Motor neuron (in vitro differentiated cells): ENCODE measurements at places on chromosomes 1 and 21. TPM values are rescaled to one million over a fixed set of nuclear protein-coding genes. Genes with fewer than 3 reads are reported as not detected.

- ATAC-seq = no peak
Observed at GRCh38 chr21:43956670-43957035, 55.5 kb upstream of the TRAPPC10 start.

- no peak for ATAC-seq
Observed at GRCh38 chr21:45401916-45402900, 2.8 kb upstream of the COL18A1 start.

DNA sequence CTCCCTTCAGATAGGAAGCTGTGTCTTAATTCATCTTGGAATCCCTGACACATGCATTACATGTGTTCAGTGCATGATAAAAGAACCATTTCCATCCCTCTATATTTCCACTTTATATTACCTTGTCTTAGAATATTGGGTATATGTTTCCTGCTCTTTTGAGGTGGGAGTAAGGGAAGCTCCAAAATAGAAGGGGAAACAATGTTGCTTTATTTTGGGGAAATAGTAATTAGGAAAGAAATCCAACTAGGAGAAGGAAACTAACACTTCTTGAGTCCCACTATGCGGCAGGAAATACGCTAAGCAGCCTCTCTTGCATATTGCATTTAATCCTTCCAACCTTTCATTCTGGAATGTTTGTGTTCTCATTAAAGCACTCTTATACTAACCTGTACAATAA, 89.4 kb upstream of the VAV3 start:
- no peak for ATAC-seq

DNA sequence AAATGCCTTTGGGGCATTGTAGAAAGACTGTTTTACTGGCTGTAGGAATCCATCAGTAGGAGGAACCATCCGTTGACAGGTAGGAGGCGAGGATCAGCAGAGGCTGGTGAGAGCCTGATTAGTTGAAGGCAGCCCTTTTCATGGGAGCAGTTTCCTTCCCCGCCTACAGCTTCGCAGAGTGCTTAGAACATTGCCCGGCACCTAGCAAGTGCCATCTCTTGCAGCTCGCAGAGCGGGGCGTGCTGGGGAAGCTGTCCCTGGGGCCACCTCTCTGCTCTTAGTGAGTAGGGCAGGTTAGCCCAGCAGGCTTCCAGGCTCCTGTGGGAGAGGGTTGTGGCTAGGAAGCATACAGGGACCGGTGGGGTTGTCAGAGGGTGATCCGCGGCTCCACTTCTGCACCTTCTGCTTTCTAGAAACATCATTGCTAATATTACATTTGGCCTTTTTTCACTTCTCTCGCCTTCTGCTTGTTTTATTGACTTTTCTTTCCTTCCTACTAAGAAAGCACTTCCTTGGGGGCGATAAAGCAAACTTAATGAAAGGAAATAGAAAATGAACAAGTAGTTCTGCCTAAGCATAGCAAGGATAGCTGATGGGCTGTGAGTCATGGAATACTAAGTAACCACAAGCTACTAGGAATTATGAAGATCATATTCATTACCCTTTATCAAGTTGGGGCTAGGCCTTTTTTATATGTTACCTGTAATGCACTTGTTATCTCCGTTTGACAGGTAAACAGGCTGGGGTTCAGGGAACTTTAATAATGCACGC, 176.7 kb downstream of the GALNT2 start:
- ATAC-seq = no peak

DNA sequence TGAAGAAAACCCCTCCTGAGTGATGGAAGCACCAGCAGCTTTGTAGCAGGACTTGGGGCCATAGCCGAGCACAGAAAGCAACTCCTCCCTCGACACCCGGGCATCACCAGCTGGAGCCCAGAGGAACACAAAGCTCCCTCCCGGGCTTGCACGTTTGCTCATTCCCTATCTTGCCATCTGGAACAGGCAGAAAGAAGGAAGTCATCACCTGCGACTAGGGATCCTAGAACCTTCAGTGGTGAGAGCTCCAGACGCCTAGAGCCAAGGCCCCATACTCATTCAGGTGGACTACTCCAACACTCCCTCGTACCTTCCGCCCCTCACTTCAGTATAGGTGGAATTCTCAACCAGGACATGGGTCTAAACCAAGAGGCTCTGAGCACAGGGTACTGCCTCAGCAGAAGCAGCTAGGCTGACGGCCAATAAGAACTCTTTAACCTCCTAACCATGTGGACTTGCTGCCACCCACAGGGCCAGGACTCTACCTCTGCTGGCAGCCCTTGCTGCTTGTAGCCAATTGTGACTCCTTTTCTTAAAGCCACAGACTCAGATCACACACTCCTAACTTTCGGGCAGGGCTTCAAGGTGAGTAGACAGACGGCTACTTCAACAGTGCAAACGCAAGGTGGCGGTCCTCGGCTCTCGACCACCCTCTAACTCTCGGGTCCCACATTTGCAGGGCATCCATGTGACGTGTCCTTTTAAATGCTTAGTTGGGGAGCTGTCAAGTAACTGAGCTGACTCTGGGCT, 65.4 kb downstream of the NPHP4 start:
- no peak for ATAC-seq

DNA sequence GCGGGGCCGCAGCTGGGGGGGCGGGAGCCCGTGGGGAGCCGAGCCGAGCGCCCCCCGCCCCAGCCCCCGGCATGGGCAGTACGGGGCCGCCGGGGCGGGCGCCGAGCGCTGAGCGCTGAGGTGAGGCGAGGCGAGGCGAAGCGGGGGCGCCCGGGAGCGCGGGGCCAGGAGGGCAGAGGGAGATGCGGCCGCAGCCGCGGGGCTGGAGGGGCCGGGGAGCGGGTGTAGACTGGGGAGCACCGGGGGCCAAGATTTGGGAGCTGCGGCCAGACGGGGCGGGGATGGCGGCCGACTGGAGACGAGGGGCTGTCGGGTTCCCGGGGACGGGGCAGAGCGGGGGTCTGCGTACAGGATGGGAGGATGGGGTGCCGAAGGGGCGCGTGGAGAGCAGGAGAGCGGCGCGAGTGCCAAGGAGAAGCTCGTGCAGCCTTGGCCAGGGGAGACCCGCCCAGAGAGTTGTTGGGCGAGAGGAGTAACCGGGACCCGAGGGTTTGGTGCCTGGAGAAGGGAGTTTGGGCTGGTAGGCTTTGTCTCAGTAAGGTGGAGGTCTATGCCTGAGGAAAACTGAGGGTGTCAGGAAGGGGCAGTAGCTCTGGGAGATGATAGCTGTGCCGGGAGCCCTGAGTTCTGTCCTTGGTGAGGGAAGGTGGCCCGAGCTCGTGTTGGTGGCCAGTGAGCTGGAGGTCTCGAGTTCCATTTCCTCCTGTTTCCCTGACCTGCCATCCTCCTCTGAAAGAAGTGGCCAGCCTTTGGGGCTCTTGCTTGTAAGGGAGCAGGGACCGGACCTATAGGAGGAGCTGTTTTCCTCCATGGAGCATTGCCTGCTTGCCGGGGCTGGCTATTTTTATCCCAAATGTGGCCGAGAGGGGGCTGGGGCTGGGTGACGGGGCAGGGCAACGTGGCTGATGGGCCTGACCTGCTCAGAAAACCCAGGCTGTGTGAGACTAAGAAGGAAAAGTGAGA, 539 bp downstream of the ATP8B2 start:
- ATAC-seq = peak; percentile 49

DNA sequence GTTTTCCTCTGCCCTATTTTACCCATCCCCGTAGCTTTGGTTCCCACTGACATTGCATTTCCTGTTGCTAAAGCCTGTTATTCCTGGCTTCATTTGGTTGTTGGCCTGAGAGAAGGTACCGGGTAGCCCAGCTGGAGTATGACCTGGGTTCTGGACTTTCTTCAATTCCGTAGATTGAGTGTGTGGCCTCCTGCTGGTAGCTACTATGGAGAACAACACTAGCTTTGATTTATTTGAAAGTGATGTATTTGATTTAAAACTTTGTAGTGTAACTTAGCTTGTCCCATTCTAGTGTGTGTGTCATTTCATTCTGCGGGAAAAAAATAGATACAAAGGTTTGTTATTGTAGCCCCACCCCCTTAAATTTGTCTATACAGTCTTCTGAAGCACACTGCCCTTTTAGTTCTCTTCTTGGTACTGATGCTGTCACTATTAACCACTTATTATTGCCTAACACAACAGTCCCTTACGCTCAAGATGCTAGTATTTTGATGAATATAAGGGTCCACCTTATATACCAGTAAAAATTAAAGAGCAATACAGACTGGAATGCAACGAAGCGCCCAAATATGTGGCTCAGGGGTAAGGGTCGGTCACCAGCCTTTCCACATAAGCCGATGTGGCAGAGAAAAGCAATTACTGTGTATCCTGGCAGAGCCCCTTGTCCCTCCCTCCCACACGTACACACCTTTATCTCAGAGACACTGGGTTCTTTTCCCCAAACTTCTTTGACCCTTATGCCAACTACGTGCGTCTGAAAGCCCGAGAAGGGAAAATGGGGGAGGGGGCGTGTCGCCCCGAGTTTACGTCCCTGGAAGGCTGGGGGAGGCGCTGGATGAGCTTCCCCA, 643 bp upstream of the MOV10 start:
- peak; percentile 10 for ATAC-seq

- ATAC-seq = no peak
Observed at GRCh38 chr1:109762821-109763645, 690 bp downstream of the EPS8L3 start.

- no peak for ATAC-seq
Observed at GRCh38 chr1:57404884-57405283, 19.0 kb downstream of the DAB1 start.

DNA sequence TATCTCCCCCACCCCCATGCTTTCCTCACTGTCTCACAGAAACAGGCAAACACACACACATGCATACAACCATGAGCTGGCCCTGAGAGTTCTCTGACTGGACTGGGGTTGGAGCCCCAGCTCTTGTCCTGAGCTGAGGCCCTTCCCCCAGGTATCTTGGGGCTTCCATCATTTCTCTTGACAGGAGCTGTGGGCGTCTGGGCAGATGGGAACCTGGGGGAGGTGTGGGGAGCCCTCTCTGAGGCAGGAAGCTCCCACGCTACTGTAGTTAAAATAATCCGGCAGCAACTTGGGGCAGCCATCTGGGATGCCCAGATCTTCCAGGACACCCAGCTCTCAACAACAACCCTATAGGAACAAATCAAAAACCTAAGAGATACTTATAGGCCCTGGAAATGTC, 2.7 kb upstream of the KIF21B start:
- ATAC-seq = no peak

DNA sequence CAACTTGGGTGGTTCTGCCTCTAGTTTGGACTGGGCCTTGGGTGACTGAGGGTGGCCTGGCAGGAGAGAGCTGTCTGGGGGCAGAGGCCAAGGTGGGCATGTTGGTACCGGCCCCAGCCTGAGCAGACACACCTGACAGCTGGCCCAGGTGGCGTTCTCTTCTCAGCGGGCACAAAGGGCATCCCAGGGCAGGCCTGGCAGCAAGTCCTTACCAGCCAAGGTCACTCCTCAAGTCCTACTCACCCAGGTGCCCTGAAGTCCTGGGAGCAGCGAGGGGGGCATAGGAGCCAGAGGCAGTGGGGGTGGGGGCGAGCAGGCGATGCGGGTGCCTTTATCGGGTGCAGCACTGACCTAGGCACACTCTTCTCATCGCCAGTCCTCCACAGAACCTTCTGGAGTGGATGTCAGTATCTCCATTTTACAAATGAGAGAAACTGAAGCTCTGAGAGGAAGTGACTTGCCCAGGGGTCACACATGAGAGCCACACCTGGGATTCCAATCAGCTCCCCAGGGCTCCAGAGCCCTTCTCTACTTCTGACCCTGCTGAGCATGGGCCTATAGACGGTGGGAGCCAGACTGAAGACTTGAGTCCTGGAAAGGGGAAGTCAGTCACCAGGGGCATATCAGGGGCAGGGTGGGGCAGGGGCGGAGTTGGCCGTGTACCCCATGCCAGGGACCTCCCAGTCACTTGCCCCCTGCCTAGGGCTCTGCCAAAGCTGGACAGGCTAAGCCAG, 587 bp upstream of the SLC25A34 start:
- no peak for ATAC-seq

DNA sequence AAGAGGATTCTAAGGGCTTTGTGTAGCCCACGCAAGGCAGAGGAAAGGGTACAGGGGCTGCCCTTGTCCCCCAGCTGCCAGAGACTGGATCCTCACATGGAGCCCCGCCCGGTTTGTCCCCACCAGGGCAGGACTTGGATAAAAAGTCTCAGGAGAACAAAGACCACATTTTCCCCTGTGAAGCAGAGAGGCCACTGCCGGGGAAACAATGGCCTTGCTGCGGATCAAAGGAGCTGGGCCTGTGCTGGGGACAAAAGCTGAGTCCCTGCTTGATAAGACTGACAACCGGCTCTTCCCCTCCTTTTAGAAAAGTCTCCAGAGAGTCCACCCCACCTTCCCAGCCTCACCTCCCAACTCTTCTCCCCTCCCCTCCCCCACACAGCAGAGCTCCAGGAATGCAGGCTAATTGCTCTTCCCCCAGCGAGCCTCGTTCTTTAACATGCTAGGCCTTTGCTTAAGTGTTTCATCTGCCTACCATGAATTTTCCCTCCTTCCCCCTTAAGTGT, 142.4 kb downstream of the PLPP3 start:
- ATAC-seq = peak; percentile 77

DNA sequence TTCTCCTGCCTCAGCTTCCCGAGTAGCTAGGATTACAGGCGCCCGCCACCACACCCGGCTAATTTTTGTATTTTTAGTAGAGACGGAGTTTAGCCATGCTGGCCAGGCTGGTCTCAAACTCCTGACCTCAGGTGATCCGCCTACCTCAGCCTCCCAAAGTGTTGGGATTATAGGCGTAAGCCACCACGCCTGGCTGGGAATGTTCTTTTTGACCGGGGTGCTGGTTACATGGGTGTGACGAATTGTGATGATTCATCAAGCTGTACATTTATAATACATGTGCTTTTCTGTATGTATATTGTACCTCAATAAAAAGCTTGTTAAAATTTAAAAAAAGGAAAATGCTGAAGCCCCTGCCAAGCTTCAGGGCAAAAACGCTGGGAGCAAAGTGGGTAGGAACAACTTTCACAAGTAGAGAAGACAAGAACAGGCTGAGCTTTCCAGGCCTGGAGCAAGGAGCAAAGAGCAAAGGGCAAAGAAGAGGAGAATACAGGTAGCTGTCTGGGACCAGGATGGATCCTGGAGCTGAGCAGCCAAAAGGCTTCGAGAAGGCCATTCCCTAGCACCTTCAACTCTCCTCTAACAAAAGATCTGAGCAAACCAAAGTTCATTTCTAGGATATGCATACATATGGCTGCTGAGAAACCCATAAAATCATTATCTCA, 20.5 kb upstream of the YRDC start:
- ATAC-seq = no peak

GRCh38 chr1:66873111-66873510, 51.5 kb downstream of the DNAI4 start:
- ATAC-seq = no peak

C1orf87 gene
- total RNA-seq = not detected in 2 replicates

TMEM54 gene
- 3.7 and 6.9 TPM in 2 replicates for total RNA-seq

GNG4 gene
- total RNA-seq = 40.7 and 43.6 TPM in 2 replicates

GBP4 gene
- total RNA-seq = 0.27 and 0.52 TPM in 2 replicates

LCE1D gene
- not detected in 2 replicates for total RNA-seq

TMEM82 gene
- 0.13 TPM in 1 of 2 replicates, not detected in the other for total RNA-seq

SLC16A4 gene
- total RNA-seq = 4.6 and 5.3 TPM in 2 replicates

HNRNPCL4 gene
- not detected in 2 replicates for total RNA-seq

ZNF691 gene
- total RNA-seq = 10.9 and 13.5 TPM in 2 replicates

ZNF362 gene
- total RNA-seq = 4.0 and 4.4 TPM in 2 replicates

SYPL2 gene
- total RNA-seq = 0.54 and 0.82 TPM in 2 replicates

KAZN gene
- total RNA-seq = 24.5 and 25.4 TPM in 2 replicates

KRTAP19-6 gene
- not detected in 2 replicates for total RNA-seq
